ENCODE measurements at places on chromosomes 11 and 22. TPM values are rescaled to one million over a fixed set of nuclear protein-coding genes. Genes with fewer than 3 reads are reported as not detected.

Gene RCOR2
- 60.1 TPM for total RNA-seq

GRCh38 chr22:46117206-46118199 lies 32.8 kb upstream of the PPARA start:
- no peaks in the 10 kb centered on the region for H3K4me1 ChIP-seq
- H3K27me3 ChIP-seq = no peaks in the 10 kb centered on the region
- no peak overlapping the region for H3K4me3 ChIP-seq
- no peak overlapping the region for H3K27ac ChIP-seq
- H3K36me3 ChIP-seq = no peaks in the 10 kb centered on the region

GRCh38 chr11:6609502-6610015 lies 2.5 kb downstream of the TAF10 start:
- DNase-seq = no peak
- H3K36me3 ChIP-seq = peaks cover 35% of the 10 kb centered on the region
- H3K4me1 ChIP-seq = peaks cover 33% of the 10 kb centered on the region
- no peaks in the 10 kb centered on the region for H3K27me3 ChIP-seq
- no peak overlapping the region for H3K4me3 ChIP-seq

Gene JHY
- 0.94 TPM for total RNA-seq

DNA sequence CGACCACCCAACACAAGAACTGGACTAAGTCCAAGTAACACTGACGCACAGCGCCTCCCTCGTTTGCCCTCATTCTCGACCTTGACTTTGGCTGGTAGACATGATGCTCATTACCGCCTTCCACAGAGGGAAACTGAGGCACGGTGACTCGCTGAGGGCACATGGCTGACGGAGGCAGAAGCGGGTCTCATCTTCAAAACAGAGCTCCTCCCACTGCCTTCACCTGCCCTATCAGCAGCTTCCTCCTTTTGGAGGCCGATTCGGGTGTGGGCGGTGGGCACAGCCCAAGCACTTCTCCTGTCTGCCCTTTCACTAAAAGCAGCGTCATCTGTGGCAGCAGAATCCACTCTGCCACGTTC lies 2.0 kb upstream of the KMT5B start:
- H3K27ac ChIP-seq = no peak overlapping the region
- peaks cover 4% of the 10 kb centered on the region for H3K27me3 ChIP-seq
- no peak overlapping the region for H3K4me3 ChIP-seq
- H3K4me1 ChIP-seq = peaks cover 10% of the 10 kb centered on the region
- DNase-seq = no peak

DNA sequence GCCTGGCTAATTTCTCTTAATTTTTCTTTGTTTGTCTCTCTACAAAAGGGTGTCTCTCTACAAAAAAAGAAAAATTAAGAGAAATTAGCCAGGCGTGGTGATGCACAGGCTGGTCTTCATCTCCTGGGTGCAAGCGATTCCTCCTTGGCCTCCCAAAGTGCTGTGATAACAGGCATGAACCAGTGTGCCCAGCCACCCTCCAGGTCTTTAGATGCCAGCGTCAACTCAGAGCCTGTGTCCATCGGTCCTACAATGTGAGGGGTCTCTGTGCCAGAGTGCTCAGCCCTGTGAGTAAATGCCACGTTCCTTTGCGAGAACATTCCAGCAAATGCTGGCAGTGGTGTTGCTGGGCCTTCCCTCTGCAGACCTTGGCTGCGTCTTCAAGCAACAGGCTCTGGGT lies 62.7 kb downstream of the IGF2 start:
- H3K27ac ChIP-seq = no peak overlapping the region
- H3K4me1 ChIP-seq = peaks cover 6% of the 10 kb centered on the region
- no peaks in the 10 kb centered on the region for H3K27me3 ChIP-seq
- no peaks in the 10 kb centered on the region for H3K36me3 ChIP-seq
- no peak for DNase-seq

Gene EMSY
- 29.0 TPM for total RNA-seq

Gene OR8B12
- total RNA-seq = not detected

GRCh38 chr11:120238968-120239620 lies 846 bp upstream of the POU2F3 start:
- no peaks in the 10 kb centered on the region for H3K36me3 ChIP-seq
- DNase-seq = no peak
- H3K4me1 ChIP-seq = peaks cover 11% of the 10 kb centered on the region
- H3K27ac ChIP-seq = no peak overlapping the region
- peak overlapping the region; percentile 63 for H3K4me3 ChIP-seq

Gene ACR
- 2.2 TPM for total RNA-seq

DNA sequence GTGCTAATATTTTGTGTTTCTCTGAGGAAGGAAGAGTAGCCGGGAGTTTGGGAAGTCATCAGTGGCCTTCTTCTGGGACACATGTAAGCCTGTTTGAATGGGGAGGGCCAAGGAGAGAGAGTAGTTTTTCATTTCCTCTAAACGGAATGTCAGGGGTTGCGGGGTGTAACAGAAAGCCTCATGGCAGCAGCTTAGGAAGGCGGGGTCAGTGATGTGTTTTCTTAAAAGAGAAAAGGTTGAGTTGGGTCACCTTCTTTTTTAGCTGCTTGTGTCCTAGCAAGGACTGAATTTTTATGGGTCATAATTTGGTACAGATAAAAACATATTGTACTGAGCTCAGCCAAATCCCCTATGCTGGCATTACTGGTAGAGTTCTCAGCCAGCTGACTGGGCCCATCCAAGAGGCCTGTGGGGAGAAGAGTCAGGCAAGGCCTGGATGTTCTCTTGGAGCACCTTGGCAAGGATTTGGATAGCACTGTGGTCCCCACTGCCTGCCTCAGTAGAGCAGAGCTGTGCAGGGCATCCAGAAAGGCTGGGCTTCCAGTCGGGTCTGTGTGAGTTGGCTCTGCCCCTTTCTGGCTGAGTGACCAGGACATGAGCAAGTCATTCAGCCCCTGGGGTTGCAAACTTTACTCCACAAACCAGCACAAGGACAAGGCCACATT lies 29.4 kb upstream of the NAV2 start:
- no peak overlapping the region for H3K27ac ChIP-seq
- no peak overlapping the region for H3K4me3 ChIP-seq
- H3K36me3 ChIP-seq = no peaks in the 10 kb centered on the region
- peaks cover 12% of the 10 kb centered on the region for H3K4me1 ChIP-seq
- H3K27me3 ChIP-seq = no peaks in the 10 kb centered on the region

DNA sequence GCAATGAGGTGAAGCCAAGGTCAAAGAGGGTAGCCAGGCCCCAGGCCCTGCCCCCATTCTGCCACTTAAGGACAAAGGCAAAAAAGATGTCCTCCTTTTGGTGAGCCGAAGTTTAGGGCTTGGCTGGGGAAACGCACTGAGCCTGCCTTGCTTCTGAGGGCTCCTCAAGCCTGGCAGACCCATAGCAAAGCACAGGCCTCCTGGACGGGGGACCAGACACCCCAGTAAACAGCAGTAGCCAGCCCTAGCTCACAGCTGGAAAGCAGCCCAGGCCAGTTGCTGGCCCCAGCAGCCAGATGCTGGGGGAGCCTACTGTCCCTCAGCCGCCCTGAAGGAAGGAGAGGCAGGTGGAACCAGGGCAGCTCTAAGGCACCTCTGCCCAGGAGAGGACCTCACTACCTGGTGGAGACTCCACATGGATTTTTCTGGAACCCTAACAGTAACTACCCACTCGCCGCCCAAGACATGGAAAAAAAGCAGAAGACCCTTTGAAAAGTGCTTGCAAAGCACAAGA lies 3.8 kb upstream of the PYGM start:
- peaks cover 25% of the 10 kb centered on the region for H3K36me3 ChIP-seq
- peak overlapping the region; percentile 96 for H3K27ac ChIP-seq
- peaks cover 66% of the 10 kb centered on the region for H3K4me1 ChIP-seq
- H3K27me3 ChIP-seq = no peaks in the 10 kb centered on the region
